ENCODE measurements at places on chromosomes 11 and 22.

DNA sequence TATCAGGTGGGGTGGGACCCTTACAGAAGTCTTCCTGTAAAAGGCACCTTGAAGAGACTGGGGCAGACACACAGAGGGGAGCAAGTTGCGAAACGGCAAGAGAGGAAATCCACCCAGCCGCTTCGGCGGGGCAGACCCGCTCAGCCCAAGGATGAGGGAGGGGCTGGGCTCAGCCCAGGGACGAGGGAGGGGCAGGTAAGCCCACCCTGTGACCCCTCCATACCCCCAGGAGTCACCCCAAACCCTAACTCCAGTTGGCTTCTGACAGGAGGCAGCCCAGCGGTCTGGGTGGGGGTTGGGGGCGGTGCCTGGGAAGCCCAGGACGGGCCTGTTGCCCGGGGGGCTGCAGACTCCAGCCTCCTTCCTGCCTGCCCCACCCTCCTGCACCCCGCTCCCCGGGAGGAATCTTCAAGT is 965 bp downstream of the OSBPL5 start:
- no peak for DNase-seq

DNA sequence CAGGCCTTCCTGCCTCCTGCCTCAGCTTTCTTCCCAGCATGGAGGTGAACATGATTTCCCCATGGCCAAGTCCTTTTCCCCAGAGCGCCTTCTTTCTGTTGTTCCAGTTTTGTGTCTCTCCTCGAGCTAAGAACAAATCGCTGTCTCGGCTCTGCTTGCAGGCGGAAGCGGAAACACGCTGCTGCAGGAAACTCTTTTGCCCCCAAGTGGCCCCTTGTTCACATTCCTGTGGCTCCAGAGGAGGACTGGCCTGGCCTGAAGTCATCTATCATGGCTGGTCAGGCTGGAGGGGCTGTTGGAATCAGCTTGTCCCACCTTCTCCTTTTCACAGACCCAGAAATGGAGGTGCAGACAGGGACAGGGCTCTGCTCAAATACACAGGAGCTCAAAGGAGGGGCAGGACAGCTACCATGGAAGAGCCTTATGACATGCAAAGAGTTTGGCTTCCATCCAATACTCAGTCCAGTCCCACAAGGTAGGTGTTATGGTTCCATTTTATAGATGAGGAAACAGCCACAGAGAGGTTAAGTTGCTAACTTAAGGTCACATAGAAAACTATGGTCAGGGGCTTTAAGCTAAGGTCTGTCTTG is 182.2 kb upstream of the SYT13 start:
- no peak for DNase-seq

- no peak for DNase-seq
These were observed 86.5 kb downstream of the MYEOV start for GRCh38 chr11:69380451-69380901.

GRCh38 chr11:66845143-66845875 is 2.1 kb downstream of the RCE1 start:
- no peak for DNase-seq

DNA sequence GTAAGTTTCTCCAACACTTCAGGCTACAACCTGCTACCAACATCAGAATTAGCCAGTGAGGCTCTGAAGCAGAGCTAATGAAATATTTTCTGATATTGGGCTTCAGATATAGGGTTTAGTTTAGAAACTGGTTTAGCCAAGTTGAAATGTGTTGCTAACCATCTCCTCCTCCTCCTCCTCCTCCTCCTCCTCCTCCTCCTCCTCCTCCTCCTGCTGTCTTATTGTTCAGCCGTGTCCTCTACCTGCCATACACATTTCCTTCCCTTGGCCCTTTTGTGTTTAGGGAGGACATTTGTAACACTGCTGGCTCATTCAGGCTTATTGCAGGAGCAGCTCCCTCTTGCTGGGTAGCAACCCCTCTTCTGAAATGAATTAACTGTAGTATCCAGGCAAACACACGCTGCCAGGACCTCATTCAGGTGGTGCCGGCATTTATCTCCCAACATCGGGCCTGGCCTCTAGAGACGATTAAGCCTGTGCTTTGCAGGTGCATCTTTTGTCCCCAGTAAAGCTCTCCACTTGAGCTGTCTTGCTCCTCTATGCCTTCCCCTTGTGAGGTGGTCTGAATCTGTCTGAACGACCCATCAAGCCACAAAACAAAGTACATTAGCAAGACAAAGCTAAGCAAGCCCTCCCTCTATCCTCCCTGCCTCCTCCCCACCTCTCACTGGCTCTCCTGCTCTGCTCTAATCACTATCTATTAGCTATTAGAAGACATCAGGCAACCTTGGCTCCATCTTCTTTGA is 82.9 kb downstream of the KCNJ1 start:
- no peak for DNase-seq

- no peak for DNase-seq
These were observed 876.3 kb downstream of the FAM181B start for GRCh38 chr11:81857386-81857785.
